ENCODE measurements at places on chromosomes 6 and 20. TPM values are rescaled to one million over a fixed set of nuclear protein-coding genes. Genes with fewer than 3 reads are reported as not detected.

- H3K27me3 ChIP-seq = peaks cover 34% of the 10 kb centered on the region
- no peak overlapping the region for H3K27ac ChIP-seq
- no peak for DNase-seq
- H3K4me3 ChIP-seq = no peak overlapping the region
- H3K36me3 ChIP-seq = no peaks in the 10 kb centered on the region
Measured at GRCh38 chr6:44012078-44012493, 115.2 kb downstream of the MRPL14 start.

GRCh38 chr6:78909391-78909790 is 42.0 kb downstream of the IRAK1BP1 start:
- H3K4me3 ChIP-seq = no peak overlapping the region
- peaks cover 21% of the 10 kb centered on the region for H3K4me1 ChIP-seq

GRCh38 chr6:167403427-167403826 is 78.5 kb downstream of the TTLL2 start:
- no peak overlapping the region for H3K27ac ChIP-seq
- no peak overlapping the region for H3K4me3 ChIP-seq
- no peak for DNase-seq
- no peaks in the 10 kb centered on the region for H3K27me3 ChIP-seq
- no peaks in the 10 kb centered on the region for H3K36me3 ChIP-seq
- H3K4me1 ChIP-seq = no peaks in the 10 kb centered on the region

The NTSR1 gene
- polyA plus RNA-seq = 0.07 TPM

GRCh38 chr6:116764961-116765841 is at the start of gene FAM162B:
FAM162B (minus strand) TSS chr6:116765719; CDS start chr6:116765576, 143 bp downstream.
- H3K4me3 ChIP-seq = peak within 1 kb of the TSS; percentile 45
- peak within 1 kb of the TSS; percentile 28 for H3K27ac ChIP-seq
- H3K27me3 ChIP-seq = peaks cover 61% of the 10 kb centered on the region
- H3K4me1 ChIP-seq = peaks cover 15% of the 10 kb centered on the region

- peaks cover 5% of the 10 kb centered on the region for H3K4me1 ChIP-seq
- no peak for DNase-seq
- no peak overlapping the region for H3K4me3 ChIP-seq
- H3K36me3 ChIP-seq = no peaks in the 10 kb centered on the region
- H3K27ac ChIP-seq = no peak overlapping the region
Measured at GRCh38 chr6:28725890-28726348, 197.9 kb downstream of the TRIM27 start.

DNA sequence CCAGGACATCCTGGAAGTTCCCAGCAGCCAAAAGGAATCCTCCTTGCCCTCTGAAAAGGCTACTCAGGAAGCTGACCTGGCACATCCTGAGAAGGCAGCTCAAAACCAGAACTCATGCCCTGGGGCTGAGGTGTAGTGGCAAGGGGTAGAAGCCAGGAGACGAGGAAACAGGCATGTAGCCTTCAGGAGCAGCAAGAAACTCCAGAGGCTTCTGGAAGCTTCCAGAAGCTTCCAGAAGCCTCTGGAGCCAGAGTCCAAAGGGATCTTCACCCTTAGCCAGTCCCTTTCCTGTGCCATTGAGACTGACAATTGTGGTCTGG is 43.9 kb downstream of the BMP7 start:
- H3K4me3 ChIP-seq = no peak overlapping the region
- no peaks in the 10 kb centered on the region for H3K27me3 ChIP-seq
- H3K27ac ChIP-seq = no peak overlapping the region
- no peaks in the 10 kb centered on the region for H3K36me3 ChIP-seq

GRCh38 chr6:12112540-12113189 is 100.6 kb downstream of the HIVEP1 start:
- H3K27ac ChIP-seq = no peak overlapping the region
- DNase-seq = no peak
- no peaks in the 10 kb centered on the region for H3K36me3 ChIP-seq
- H3K27me3 ChIP-seq = no peaks in the 10 kb centered on the region
- H3K4me1 ChIP-seq = no peaks in the 10 kb centered on the region

- no peaks in the 10 kb centered on the region for H3K36me3 ChIP-seq
- H3K27me3 ChIP-seq = no peaks in the 10 kb centered on the region
Measured at GRCh38 chr6:168039301-168039700, 39.7 kb downstream of the FRMD1 start.

DNA sequence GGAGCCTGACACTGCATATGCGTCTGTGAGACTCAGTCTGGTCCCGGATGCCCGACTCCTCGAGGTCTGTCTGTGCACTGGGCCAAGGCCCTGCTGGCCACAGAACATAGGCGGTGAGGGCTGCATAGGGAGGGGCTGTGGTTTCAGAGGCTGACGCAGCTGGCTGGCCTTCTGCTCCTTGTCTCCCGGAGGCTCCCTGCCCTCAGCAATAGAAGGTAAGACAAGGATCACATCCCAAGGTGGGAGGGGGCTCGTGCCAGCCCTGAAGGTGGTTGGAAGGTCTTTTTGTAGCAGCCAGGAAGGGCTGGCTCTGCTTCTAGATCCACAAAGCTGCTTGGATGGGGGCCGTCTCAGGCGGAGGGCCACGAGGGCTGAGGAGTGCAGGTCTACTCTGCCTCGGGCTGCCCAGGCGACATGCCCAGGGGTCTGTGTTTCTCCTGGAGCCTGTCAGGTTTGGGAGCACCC is 239.8 kb upstream of the SULF2 start:
- H3K27ac ChIP-seq = no peak overlapping the region
- no peak overlapping the region for H3K4me3 ChIP-seq
- DNase-seq = no peak
- peaks cover 4% of the 10 kb centered on the region for H3K27me3 ChIP-seq
- H3K4me1 ChIP-seq = no peaks in the 10 kb centered on the region

The ID4 gene
- 54.2 TPM for polyA plus RNA-seq

DNA sequence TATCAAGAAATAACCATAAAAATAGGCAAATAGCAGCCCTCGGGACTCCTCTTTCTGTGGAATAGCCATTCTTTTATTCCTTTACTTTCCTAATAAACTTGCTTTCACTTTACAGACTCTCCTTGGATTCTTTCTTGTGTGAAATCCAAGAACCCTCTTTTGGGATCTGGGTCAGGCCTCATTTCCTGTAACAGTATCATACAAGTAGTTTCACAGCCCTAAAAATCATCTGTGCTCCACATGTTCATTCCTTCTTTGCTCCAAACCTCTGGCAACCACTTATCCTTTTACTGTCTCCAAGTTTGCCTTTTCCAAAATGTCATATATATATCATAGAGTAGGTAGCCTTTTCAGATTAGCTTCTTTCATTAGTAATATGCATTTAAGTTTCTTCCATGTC is 13.5 kb upstream of the NT5E start:
- no peak overlapping the region for H3K4me3 ChIP-seq
- H3K36me3 ChIP-seq = no peaks in the 10 kb centered on the region
- no peaks in the 10 kb centered on the region for H3K4me1 ChIP-seq
- H3K27ac ChIP-seq = no peak overlapping the region

DNA sequence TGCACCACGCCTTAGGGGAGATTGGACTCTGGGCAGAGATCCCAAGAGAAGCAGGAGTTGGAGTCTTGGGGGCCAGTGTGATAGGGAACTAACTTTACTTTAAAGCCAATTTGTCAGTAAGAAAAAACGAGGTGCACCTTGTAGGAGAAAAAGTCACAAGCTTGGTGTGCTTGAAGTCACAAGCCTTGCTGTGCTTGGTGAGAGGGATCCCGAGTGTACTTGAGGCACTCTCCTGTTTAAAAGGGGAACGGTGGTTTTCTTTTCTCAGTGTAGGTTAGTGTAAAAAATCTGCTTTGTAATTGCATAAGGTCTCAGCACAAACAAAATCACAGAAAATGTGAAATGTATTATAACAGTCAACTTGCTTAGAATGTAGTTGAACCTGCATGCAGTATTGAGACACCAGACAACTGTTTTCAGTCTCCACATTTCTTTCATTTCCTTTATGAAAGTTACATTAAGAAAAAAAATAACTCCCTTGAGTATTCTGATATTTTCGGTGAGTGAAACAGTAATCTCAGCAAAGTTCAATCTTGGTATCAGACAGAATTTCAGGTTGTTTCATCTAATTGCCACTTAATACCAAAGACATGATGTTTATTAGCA is 111.1 kb upstream of the DUSP22 start:
- no peak overlapping the region for H3K4me3 ChIP-seq
- DNase-seq = no peak
- no peaks in the 10 kb centered on the region for H3K36me3 ChIP-seq
- H3K27ac ChIP-seq = no peak overlapping the region

- H3K36me3 ChIP-seq = no peaks in the 10 kb centered on the region
- H3K4me1 ChIP-seq = peaks cover 37% of the 10 kb centered on the region
- H3K4me3 ChIP-seq = peak within 1 kb of the TSS; percentile 68
Measured at GRCh38 chr6:154510144-154510905, at the start of gene CNKSR3. CNKSR3 (minus strand) TSS chr6:154510685; CDS start chr6:154510114, 571 bp downstream.

GRCh38 chr20:47389867-47390347 is 33.4 kb upstream of the ZMYND8 start:
- H3K36me3 ChIP-seq = no peaks in the 10 kb centered on the region
- H3K4me1 ChIP-seq = peaks cover 6% of the 10 kb centered on the region
- no peak for DNase-seq
- no peaks in the 10 kb centered on the region for H3K27me3 ChIP-seq
- H3K4me3 ChIP-seq = no peak overlapping the region

- H3K27ac ChIP-seq = no peak overlapping the region
- no peak for DNase-seq
- no peaks in the 10 kb centered on the region for H3K27me3 ChIP-seq
Measured at GRCh38 chr6:57017841-57018240, 28.7 kb upstream of the KIAA1586 start.

DNA sequence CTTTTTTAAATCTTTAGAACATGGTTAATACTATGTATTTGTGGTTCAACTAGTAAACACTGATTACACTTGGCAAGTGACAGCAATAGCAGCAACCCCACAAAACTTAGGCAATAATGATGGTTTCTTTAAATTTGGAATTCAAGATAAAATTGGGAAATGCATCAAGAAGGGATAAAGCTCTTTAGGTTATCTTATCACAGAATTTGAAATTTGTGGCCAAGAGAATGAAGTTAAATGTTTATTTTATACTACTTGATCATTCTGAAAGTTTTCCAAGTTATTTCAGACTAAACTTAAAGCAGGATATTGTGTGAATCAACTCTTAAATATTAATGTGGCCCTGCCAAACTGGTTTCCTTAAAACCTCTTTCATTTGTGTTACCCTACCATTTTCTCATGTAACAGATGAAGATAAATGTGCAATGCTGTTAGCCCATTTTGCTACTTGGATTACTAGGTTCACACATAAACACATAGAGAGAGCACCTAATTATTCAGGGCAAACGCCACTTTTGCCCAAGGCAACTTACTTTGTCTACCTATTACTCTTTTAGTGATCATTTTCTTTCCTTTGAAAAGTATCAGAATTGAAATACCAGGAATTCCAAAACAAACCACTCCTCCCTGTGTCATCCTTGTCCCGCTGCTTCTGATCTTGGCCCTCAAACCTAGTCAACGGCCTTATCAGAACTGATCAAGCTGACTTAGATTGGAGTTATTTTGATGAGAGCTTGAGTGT is 186.7 kb upstream of the TENT5A start:
- no peak overlapping the region for H3K4me3 ChIP-seq
- no peak for DNase-seq
- H3K4me1 ChIP-seq = peaks cover 22% of the 10 kb centered on the region
- H3K27me3 ChIP-seq = no peaks in the 10 kb centered on the region

The METTL24 gene
- polyA plus RNA-seq = 5.1 TPM

- H3K4me1 ChIP-seq = no peaks in the 10 kb centered on the region
- H3K36me3 ChIP-seq = no peaks in the 10 kb centered on the region
- H3K27me3 ChIP-seq = no peaks in the 10 kb centered on the region
- no peak for DNase-seq
- H3K27ac ChIP-seq = no peak overlapping the region
- no peak overlapping the region for H3K4me3 ChIP-seq
Measured at GRCh38 chr6:122075917-122076316, 323.5 kb upstream of the HSF2 start.

GRCh38 chr6:7532232-7532631 is 9.2 kb upstream of the DSP start:
- no peak overlapping the region for H3K27ac ChIP-seq
- peaks cover 6% of the 10 kb centered on the region for H3K27me3 ChIP-seq
- no peaks in the 10 kb centered on the region for H3K36me3 ChIP-seq
- H3K4me3 ChIP-seq = no peak overlapping the region

DNA sequence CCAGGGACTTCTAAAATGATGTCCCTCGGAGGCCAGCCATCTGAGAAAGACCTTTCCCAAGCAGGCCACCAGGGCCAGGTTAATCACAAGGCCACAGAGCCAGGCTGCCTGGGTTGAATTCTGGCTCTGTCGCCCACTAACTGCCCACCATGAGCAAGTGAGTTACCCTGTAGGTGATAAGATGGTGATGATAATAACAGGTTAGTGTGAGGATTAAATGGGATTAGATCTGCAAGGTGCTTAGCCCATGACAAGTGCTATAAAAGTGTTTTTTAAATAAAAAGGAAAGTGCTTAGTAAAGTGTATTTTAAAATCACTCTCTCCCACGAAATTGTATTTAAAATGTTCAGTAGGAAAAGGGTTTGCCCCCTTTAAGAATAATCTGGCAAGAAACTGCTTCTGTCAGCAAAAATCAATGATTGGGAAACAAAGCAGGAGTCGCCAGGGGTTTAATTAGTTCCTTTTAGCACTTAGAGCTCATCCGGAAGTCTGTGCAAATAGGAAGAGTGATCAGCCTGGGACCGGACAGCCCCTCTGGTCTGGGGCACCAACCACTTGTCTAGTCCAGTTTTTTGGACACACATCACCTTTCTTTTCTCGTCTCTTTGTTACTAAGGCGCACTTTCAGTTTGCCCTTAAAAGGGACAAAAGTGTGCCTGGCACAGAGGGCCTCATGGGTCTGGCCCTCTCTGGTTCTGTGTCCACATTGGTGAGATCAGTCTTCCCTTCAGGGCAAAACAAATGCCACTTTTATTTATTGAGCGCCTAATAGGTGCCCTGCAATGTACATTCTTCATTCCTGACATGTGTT is 150.4 kb downstream of the GRM4 start:
- H3K36me3 ChIP-seq = no peaks in the 10 kb centered on the region
- no peak for DNase-seq
- no peaks in the 10 kb centered on the region for H3K4me1 ChIP-seq
- no peak overlapping the region for H3K4me3 ChIP-seq
- H3K27me3 ChIP-seq = peaks cover 12% of the 10 kb centered on the region
- H3K27ac ChIP-seq = no peak overlapping the region

The LY6G5C gene
- polyA plus RNA-seq = 4.5 TPM

The SLPI gene
- 1.9 TPM for polyA plus RNA-seq

The LSM14B gene
- polyA plus RNA-seq = 59.0 TPM

The VWA7 gene
- 3.2 TPM for polyA plus RNA-seq

- H3K4me3 ChIP-seq = peak overlapping the region; percentile 83
- no peak for DNase-seq
- H3K27me3 ChIP-seq = no peaks in the 10 kb centered on the region
- peaks cover 7% of the 10 kb centered on the region for H3K4me1 ChIP-seq
Measured at GRCh38 chr6:31158863-31159855, 770 bp downstream of the TCF19 start.

The PAX1 gene
- not detected for polyA plus RNA-seq

The MEI4 gene
- polyA plus RNA-seq = 0.10 TPM

The SLC13A3 gene
- 10.4 TPM for polyA plus RNA-seq

- H3K4me1 ChIP-seq = no peaks in the 10 kb centered on the region
- H3K4me3 ChIP-seq = no peak overlapping the region
- no peaks in the 10 kb centered on the region for H3K36me3 ChIP-seq
- no peak overlapping the region for H3K27ac ChIP-seq
- H3K27me3 ChIP-seq = no peaks in the 10 kb centered on the region
Measured at GRCh38 chr6:68473433-68474210, 161.5 kb upstream of the ADGRB3 start.

GRCh38 chr20:32184961-32185603 is 22.5 kb downstream of the PLAGL2 start:
- H3K36me3 ChIP-seq = no peaks in the 10 kb centered on the region
- H3K27ac ChIP-seq = no peak overlapping the region
- H3K4me3 ChIP-seq = no peak overlapping the region
- peaks cover 9% of the 10 kb centered on the region for H3K4me1 ChIP-seq
- no peak for DNase-seq

Measured in left lung (tissue), 14 donors.